ENCODE measurements at places on chromosomes 16 and 17.
A peak's percentile ranks its signal among the peaks of the same experiment; 100 is the strongest.

DNA sequence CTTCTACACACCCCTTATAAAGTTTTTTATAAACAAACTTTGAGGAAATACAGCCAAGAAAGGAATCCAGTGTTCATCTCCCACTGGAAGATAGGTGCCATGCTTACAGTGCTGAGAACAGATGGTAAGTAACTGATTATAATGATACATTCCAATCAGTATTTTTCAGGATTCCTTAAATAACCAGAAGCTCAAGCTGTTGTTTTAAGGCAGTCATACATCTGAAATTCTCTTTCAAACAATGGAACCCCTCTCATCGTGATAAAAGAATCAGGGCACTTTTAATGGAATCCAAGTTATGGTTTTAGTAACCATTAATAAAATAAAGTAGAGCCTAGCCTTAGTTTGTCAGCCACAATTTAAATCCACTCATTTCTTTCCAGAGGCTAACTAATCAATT, 56.1 kb upstream of the STAC2 start:
- no peak for DNase-seq

GRCh38 chr16:81905277-81905676, 106.0 kb downstream of the SDR42E1 start:
- DNase-seq, result no peak

DNA sequence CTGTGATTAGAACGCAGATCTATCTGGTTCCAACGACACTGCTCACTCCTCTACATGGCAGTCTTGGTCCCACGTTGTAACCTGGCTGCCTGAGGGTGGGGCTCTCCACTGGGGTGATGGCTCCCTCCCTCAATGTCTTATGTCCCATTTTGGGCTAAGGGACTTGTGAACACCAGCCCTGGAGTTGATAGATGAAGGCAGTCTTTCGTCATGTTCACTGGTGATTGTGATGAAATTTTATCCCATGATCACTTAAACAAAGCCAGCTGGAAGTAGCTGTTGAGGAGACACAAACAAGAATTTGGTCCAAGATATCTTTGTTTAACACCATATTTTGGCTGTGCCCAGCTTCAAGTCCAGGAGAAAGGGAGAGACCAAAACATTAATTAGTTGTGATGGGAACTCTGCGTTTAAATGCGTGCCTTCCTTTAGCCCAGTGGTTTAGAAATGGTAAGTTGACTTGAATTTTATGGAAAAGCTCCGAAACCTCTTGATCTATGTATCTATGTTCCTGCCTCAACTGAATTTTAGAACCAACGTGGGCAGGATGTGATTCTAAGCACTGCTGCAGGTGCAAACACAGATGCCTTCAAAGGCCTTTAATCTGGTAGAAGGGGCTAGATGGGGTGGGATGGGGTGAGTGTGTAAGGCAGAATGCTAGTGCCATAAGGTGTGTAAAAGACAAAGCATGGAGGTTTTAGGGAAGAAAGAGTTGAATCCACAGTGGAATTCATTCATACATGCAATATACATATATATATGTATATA, 186.8 kb upstream of the IRX3 start:
- no peak for DNase-seq

GRCh38 chr17:43169561-43170139, 1.4 kb upstream of the NBR1 start:
- peak; percentile 70 for DNase-seq

- peak; percentile 63 for DNase-seq
Measured at GRCh38 chr16:361872-362701, 8.3 kb downstream of the MRPL28 start.

- peak; percentile 29 for DNase-seq
Measured at GRCh38 chr16:31471875-31472708, at the start of gene TGFB1I1. Gene TGFB1I1 (plus strand): TSS chr16:31472152. CDS start chr16:31472189, 37 bp downstream.

GRCh38 chr17:82434216-82434565, 15.8 kb upstream of the OGFOD3 start:
- no peak for DNase-seq

DNA sequence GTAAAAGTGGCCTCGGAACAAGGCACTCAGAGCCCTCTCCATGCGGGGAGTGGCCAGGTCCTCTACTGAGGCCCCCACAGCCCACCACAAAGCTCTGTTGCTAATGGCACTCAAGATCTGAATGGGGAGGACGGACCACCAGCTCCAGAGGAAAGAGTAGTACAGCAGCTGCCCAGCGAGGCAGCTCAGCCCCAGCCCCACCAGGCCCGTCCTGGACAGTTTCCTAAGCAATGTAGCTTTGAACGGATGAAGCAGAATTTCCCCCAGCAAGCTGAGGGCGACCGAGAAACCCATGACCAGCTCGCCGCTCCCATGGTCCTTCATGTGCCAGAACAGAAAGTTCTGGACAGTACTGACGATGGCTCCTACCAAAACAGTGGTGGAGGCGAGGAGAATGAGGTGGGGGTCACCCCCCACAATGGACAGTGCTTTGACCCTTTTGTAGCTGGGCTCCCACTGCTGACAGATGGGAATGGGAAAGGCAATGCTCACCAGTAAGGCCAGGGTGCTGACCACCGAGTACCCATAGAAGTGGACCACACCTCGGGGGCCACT, 1.5 kb downstream of the MFSD6L start:
- DNase-seq, result no peak

Data from NCI-H510A treated with DMSO at 0.1 percent for 48 hours (cell line).